Brain pericyte (primary cell): ENCODE measurements at places on chromosomes 12 and 14.

DNA sequence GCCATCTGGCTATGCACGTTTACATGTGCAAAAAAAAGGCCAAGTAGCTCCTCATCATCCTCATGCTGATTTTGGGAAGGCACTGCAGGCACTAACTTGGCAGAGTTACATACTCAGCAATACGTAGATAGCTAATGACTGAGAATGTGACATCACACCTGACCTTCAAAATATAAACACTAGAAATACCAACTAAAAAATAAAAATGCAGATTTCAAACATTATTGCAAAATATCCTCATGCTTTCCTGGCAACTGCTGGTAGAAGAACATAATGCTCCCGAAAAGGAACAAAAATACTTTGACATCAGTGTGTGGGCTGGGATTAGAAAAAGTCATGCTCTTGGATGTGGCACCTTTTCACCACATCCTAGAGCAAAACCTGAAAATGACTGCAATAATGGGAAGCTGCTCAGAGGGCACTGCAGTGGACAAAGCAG, 153.2 kb upstream of the ABCD2 start:
- DNase-seq: no peak

- no peak for DNase-seq
Observed at GRCh38 chr14:31941487-31941886, 135.6 kb upstream of the ARHGAP5 start.

DNA sequence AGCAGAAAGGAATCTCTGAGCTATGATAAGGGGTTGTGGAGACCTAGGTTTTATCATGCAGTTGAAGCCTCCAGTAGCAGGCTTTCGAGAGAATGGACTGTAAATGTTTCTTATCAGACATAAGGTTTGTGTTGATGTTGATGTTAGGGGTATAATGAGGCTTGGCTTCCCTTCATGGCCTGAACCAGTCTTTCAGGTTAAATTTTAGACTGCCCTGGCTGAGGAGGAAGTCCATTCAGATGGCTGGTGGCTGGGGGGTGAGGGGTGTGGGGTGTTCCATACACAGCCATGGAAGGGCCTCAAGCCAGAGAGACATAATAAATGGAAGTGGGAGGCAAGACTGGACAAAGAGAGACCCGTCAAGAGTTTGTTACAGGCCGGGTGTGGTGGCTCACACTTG, 65.1 kb downstream of the IRF2BPL start:
- no peak for DNase-seq

- no peak for DNase-seq
Observed at GRCh38 chr12:120791669-120792176, 66.1 kb downstream of the ACADS start.

- DNase-seq: no peak
Observed at GRCh38 chr12:98559666-98560065, 33.8 kb upstream of the SLC25A3 start.

DNA sequence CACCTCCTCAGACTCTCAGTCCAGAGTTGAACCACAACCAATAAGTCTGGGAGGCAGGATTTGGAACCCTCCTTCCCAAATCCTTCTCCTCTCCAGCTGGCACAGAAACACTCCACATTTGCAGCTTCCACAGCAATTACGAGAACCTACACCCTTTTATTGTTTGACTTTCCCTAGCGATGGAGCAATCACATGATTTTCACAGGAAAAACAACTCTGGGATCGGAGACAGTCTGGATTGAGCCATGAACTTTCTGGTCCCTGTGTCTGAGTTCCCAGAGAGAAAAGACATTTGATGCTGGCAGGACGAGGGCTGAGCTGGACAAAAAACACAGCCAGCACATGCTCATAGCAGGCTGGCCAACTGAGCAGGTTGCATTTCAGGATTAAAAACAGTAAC, 49.0 kb upstream of the STON2 start:
- DNase-seq: no peak

- DNase-seq: no peak
Observed at GRCh38 chr12:29750131-29750927, 33.4 kb downstream of the TMTC1 start.

GRCh38 chr12:3129301-3130056, 52.3 kb downstream of the TSPAN9 start:
- no peak for DNase-seq

- DNase-seq: no peak
Observed at GRCh38 chr12:128338386-128339125, 71.6 kb downstream of the TMEM132C start.

- no peak for DNase-seq
Observed at GRCh38 chr12:108875682-108876361, 4.1 kb upstream of the DAO start.

- no peak for DNase-seq
Observed at GRCh38 chr14:77063571-77064171, 34.4 kb upstream of the CIPC start.

- DNase-seq: no peak
Observed at GRCh38 chr12:32264961-32265360, 134.4 kb upstream of the FGD4 start.

GRCh38 chr12:64824500-64825142, at the start of gene TBC1D30:
Gene TBC1D30 (plus strand): TSS chr12:64824647. CDS start chr12:64824880, 233 bp downstream.
- no peak for DNase-seq

DNA sequence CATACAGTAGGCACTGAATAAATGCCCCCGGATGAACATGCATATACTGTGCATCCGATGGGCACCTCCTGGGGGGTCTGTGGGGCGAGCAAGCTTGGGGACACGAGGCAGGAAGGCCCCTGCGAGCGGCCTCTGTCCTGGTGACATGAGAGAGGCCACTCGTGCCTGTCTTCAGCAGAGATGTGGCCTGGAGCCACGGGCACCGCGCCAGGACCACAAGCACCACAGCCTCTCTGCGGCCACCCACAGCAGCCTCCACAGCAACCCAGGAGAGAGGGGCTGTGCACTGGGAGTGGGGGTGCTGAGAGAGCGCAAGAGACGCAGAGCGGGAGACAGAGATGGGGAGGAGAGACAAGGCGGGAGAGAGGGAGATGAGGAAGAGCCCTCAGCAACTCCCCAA, 118.5 kb downstream of the RFLNA start:
- no peak for DNase-seq

DNA sequence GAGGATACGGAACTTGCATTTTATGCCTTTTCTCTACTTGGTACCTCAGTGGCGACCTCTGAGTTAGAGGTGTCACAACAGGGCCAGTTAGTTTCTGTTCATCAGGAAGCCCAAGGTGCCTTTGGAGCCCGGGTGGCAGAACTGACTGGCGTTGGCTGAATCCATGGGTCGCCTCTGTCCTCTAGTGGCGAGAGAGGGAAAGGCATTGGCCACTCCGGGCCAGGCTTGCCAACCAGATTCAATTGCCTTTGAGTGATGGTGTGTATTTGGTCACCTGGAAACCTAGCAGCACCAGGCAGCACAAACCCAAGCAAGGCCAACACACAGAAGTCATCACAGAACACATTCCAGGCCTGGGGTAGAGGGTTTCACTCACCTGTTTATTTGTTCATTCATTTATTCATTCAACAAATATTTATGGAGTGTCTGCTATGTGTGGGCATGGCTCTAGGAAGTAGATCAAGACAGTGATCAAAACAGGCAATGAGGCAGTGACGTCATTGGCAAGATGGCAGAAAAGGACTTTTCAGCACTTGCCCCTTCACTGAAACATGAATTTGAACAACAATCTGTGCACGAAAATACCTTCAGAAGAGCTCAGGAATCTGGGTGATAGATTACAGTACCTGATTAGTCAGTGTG, 40.5 kb upstream of the KCNA5 start:
- DNase-seq: no peak

- DNase-seq: no peak
Observed at GRCh38 chr12:6199531-6200255, 507 bp upstream of the CD9 start.

DNA sequence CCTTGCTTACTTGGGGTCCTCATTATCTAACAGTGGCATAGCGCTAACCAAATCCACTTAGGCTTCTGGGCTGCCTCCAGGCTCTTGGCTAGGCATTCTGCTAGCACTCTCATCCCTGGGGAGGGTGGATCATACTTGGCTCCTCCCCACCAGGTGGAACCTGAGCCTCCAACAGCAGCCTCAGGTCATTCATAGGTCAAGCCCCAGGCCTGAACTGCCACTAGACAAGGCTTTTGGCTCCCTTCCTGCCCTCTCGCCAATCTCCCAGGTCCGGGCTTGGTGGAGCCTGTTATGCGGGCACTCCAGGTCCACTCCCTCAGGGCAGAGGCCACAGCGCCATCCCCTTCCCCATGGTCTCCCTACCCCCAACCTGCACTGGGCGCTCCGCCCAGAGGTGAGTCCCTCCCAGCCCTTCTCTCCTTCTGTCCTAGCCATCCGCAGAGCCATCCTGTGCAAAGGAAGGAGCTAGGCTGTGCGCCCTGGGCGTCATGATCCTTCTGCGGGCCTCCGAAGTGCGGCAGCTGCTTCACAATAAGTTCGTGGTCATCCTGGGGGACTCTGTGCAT, 154.9 kb upstream of the AMIGO2 start:
- DNase-seq: no peak

DNA sequence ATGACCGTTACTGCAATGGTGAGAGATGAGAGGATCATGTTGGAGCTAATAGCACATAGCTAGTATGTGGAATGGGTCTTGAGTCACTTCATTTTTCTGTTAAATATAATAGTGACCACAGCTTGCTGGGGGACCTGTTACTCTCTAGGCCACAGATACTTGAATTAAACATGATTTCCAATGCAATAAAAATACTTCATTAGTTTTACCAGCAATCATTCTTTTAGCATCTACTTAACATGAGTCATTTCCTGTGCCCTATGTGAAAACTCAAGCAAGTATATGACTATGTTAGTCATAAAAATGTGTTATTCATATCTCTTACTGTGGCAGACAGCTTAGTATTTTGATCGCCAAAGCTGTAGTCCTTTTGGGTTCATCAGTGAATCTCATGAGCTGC, 798.8 kb downstream of the SLC16A7 start:
- no peak for DNase-seq

DNA sequence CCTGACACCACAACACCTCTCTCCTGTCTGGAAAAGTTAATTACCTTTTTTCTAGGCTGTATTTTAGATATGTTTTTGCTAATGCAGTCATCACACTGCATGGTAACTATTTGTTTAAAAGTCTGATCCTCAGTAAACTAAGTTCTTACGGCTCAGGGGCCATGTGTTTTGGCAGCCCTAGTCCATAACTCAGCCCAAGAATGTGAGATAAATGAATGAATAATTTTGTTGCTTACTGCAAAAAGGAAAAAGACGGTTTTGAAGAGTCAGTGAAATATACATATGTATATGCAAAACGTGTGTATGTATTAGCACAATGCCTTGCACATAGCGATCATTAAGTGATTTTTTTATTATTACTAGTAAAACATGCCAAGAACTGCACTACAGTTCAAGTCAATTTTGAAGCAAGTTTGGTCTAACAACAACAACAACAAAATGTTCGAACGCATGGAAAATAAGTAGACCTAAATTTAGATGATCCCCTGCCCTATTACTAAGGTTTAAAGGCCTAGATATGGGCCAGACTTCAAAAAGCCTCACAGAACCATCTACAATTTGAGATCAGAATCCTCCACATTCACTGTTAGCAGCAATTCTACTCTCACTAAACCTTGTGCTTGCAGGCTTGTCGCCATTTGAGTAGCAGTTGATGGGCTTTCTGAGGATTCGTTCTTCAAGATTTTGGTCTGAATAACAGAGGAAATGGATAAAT, 140.0 kb downstream of the NDUFA12 start:
- no peak for DNase-seq

- DNase-seq: no peak
Observed at GRCh38 chr12:49635656-49636055, 12.3 kb downstream of the PRPF40B start.

DNA sequence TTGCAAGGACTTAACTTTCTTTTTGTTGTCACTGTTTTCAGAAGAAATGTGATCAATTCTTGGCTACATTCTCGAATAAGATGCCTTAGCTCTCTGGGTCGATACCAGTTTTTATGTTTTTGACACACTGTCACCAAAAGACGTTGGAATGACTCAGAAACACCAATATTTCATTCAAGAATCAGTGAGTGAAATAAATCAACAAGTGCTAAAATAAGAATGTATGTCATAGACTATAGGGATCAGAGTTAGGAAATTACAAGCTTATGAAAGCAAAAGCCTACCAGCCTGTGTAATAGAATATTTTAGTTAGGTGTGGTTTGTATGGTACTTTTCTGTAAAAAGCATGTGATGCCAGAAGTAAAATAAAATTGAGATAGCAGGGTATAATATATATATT, 17.8 kb downstream of the PPHLN1 start:
- no peak for DNase-seq

DNA sequence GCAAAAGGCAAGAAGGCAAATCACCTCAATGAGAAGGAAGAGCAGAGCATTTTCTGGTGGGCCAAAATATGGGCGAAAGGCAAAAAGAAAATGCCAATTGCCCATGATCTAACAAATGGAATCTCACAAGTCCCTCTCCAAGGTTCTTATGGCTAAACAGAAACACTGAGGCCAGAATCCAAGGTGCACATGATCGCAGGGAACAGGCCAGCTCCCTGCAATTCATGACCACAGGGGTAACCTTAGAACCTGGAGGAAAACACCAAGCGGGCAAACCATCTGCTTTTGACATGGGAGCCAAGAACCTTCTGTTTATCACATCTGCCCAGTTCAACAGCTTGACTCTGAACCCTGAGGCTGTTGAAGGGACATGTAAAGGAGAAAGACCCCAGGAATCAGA, 60.0 kb downstream of the NT5DC3 start:
- no peak for DNase-seq

DNA sequence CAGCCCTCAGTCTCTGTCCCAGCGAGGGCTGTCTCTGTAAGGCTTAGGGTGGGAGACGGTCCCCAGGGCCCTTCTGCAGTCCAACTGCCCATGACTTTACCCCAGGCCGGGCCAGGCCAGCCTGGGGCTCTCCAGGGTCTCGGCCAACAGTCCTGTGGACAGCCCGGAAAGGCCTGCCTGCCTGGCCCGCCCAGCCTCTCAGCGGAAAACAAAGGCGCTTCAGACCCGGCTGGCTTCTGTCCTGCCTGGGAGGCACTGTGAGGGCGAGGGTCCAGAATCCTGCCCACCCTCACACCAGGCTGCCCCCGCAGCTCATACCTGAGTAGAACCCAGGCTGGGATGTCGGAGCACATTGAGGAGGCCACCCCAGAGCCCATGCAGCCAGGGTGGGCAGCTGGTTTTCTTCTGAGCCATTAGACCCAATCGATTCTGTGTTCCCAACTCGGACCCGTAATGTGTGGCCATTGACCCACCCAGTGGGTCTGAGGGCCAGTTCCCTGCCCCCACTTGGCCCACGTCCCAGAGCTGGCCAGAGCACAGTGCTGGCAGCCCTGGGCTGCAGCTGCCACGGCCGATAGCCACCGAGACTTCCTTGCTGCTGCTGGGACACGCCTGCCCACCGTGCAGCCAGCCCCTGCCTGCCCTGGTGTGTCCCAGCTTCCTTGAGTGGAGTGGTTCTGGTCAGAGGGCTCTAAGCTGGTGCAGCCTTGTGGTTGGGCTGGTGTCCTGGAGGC, 1.6 kb downstream of the CRIP2 start:
- no peak for DNase-seq
